ENCODE measurements at places on chromosomes 1 and 21.

GRCh38 chr1:56808410-56808809 lies 10.8 kb downstream of the FYB2 start:
- DNase-seq: no peak

DNA sequence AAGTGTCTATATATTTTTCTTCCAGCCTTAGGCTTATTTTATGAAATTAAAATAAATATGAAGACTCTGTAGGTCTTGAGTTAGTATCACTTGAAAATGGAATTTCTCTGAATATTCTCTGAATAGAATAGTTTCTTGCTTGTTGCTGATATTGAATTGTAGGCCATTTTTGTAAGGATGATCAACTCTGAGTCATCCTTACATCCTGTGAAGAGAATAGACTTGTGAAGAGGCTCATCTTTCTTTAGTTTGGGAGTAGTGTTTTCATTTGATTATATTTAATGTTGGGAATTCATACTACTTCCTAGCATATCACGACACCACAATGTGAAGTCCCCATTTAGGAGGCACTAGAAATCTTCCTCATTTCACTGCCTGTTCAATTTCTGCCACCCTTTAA lies 27.5 kb upstream of the CD1D start:
- DNase-seq: no peak

- DNase-seq: peak; percentile 54
Observed at GRCh38 chr1:44038876-44039657, 7.8 kb upstream of the SLC6A9 start.

- no peak for DNase-seq
Observed at GRCh38 chr21:42740405-42740909, 87.0 kb downstream of the PDE9A start.
